ENCODE measurements at places on chromosomes 6 and 20.

DNA sequence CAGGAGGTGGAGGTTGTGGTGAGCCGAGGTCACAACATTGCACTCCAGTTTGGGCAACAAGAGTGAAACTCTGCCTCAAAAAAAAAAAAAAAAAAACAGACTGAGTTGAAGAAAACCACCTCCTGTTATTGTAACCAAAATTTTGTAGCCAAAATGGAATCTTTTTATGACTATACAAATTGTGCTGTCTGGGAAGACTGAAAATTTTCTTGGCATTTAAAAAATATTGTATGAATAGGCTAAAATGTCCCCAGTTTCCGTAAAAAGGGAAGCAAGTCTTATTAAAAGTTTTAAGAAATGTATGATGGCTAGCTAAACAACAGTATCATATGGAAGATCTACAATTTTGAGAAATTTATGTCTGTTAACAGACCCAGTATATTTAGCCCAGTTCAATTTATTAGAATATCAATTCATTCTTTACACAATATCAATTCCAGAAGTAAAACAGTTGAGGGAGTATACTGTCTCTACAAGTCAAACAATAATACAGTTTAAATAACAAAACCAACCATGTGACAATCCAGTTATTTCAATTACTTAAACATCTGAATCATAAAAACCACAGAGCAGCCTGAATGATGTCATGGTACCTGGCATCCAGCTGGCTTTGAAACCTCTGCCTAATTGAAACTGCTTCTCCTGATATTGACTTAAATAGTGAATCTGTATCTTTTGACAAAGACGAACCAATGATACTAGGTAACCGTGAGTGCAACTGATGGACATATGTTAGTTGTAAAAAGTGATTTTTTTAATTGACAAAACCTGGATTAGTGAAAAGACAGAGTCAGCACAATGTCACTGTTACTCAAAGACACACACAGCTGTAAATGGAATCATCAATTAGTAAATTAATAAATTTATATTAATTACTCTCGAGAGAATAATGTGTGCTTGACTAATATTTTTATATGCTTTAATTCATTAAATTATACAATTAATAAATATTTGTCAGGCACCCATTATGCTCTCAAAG, 166.6 kb upstream of the MARCKS start:
- DNase-seq = peak; percentile 59

DNA sequence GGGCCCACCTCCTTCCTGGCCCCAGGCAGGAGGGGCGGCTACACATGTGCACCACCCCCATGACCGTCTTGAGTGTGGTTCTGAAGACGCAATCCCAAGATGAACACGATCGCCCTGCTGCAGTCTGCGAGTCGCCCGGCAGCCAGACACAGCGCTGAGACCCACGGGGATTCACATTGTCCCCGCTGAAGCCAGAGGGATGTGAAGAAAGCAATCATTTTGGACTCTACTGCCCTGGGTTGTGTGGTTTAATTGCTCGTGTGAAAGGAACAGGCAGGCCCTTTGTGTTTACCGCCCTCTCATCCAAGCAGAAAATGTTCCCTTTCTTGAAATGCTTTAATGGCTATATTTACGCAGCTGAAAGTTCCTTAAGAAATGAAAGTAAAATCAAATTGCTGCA, 279.5 kb downstream of the TAF4 start:
- DNase-seq = no peak

- peak; percentile 6 for DNase-seq
Measured at GRCh38 chr6:8939615-8940014, 504.3 kb upstream of the SLC35B3 start.

DNA sequence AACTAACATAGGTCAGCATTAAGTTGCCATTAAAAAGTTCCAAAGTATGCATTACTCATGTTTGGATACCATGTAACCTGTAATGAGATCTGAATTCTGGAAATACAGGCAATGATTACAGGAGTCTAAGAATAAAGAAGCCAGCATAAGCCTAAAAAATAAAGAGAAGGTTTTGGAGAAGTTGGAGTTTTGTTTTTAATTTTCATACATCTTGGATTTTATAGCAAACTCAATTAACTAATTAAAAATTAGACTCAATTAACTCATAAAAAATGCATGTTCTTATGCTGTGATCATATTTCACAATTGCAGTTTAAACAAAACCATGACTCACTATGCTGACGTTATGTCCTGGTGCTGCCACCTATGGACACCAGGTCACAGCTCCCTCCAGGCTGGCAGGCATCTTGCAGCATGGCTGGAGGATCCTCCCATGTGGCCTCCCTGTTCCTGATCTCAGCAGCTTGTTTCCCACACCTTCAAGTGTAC, 648.8 kb upstream of the AGPAT4 start:
- peak; percentile 17 for DNase-seq

- no peak for DNase-seq
Measured at GRCh38 chr6:104284872-104285271, 574.8 kb downstream of the HACE1 start.
